NCI-H1694 treated with DMSO at 0.1 percent for 48 hours (cell line): ENCODE measurements at places on chromosomes 12 and 14.

DNA sequence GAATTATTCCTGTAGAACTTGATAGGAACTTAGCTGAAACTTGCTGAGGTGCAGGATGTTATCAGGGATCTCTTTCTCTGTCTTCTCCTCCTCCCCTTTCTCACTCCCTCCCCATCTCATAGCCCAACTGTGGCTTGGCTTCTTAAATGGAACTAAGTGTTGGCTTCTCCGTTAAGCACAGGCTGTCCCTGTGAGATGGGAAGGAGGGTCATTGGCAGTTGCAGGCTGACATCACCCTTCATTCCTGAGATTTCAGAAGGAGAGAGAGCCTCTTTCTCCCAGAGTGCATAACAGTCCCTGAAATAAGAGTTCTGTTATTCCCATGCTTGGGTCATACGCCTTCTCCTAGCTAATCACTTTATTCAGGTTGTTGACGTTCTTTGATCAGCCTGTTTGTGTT is 162.0 kb downstream of the UNC79 start:
- DNase-seq: no peak

DNA sequence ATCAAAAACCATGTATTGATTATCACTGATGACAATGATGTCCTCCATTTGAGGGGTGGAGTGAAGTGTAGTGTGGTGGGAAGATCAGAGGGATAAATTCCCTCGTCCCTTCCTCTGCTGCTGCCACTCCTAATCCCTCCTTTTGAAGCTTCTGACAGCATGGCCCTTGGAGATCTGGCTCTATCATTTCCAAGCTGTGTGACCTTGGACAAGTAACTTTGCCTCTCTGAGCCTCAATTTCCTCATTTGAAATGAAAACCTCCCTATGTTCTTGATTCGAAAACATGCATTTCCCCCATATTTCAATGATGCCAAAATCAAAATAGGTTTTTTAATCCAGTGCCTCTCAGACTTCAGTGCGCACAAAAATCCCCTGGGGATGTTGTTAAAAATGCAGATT is 231.6 kb downstream of the RBM19 start:
- DNase-seq: no peak

- DNase-seq: no peak
Observed at GRCh38 chr14:69675245-69675583, 63.8 kb downstream of the SUSD6 start.

- no peak for DNase-seq
Observed at GRCh38 chr12:24718617-24719016, 230.3 kb downstream of the BCAT1 start.

GRCh38 chr12:103012884-103013283 is 55.4 kb downstream of the ASCL1 start:
- DNase-seq: no peak

DNA sequence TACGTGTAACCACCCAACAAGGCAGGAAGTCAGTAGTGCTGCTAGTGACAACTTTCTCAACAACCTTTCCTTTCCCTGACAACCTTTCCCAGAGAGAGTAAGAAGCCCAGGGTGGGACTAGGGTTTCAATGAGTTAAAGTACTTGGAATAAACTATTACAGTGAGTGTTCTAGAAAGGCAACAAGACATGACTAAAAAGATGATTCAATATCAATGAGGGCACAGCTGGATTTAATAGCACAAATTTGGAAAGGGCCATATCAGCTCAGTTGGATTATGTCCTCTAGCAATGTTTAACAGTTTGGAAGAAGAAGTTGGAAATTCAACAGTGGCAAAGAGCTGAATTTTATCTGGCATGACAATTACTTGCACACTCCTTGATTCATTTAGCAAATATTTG is 90.4 kb upstream of the GRIN2B start:
- DNase-seq: no peak
